ENCODE measurements at places on chromosomes 11 and 22.

GRCh38 chr11:86699040-86699791 is 26.8 kb upstream of the ME3 start:
- peaks cover 2% of the 10 kb centered on the region for H3K27me3 ChIP-seq
- H3K27ac ChIP-seq, result no peak overlapping the region
- H3K36me3 ChIP-seq, result no peaks in the 10 kb centered on the region
- no peak for DNase-seq

- peaks cover 8% of the 10 kb centered on the region for H3K27me3 ChIP-seq
- peaks cover 13% of the 10 kb centered on the region for H3K4me1 ChIP-seq
- DNase-seq, result peak; percentile 47
- H3K36me3 ChIP-seq, result peaks cover 13% of the 10 kb centered on the region
Observed at GRCh38 chr11:59158206-59159068, 13.5 kb upstream of the DTX4 start.

- no peaks in the 10 kb centered on the region for H3K36me3 ChIP-seq
- no peaks in the 10 kb centered on the region for H3K4me1 ChIP-seq
Observed at GRCh38 chr11:129703846-129704245, 111.8 kb upstream of the TMEM45B start.

DNA sequence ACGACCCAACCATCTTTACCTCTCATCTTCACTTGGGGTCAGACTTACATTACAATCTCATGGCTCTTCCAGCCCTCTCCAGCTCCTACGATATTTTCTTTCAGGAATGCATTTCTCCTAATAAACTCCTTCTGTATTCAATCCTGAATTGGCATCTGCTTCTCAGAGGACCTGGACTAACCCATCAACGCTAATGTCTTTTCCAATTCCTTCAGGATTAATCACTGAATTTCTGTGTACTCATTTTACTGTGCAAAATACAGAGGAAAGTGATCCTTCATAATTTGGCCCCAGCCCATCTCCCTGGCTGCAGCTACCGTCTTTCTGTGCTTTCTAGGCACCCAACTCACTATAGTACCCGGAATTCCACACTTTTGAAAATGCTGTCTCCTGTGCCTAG is 239.2 kb downstream of the METTL15 start:
- no peak overlapping the region for H3K4me3 ChIP-seq
- H3K4me1 ChIP-seq, result peaks cover 9% of the 10 kb centered on the region
- H3K27ac ChIP-seq, result no peak overlapping the region
- no peaks in the 10 kb centered on the region for H3K36me3 ChIP-seq
- no peaks in the 10 kb centered on the region for H3K27me3 ChIP-seq
